ENCODE measurements at places on chromosomes 2 and 18.

DNA sequence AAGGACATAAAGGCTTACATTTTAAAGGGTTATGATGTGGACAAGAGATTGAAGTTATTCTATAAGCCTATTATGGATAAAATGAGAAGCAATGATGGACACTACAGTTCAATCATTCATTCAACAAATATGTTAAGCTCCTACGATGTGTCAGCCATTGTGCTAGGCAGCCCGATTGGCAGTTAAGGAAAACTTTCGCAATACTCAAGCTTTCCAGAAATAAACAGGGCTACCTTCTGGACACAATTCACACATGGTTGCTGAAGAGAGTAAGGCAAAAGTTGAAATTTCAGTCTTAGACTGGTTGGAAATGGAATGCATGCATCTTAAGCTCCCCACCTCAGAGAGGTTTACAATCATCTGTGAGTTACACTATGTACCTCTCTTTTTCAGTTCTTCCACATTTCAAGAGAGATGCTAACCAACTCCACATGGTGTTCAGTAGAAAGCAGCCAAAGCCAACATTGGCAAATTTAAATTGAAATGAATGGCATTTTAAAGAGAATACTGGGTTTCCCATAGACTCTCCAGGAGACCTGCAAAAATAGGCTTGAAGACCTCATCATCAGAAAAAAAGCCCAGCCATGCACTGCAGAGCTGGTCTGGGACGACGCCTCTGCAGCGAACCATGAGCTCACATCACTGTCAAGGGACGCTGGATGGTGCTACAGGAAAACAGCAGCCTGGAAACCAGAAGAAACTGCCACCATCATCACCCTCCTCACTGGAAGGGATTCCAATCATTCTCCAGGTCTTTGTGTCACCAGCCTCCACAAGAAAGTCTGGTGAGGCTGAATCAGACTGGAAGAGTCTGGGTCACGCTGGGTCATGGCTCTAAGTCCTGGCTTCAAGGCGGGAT, 276.3 kb downstream of the AFF3 start:
- DNase-seq, result no peak

DNA sequence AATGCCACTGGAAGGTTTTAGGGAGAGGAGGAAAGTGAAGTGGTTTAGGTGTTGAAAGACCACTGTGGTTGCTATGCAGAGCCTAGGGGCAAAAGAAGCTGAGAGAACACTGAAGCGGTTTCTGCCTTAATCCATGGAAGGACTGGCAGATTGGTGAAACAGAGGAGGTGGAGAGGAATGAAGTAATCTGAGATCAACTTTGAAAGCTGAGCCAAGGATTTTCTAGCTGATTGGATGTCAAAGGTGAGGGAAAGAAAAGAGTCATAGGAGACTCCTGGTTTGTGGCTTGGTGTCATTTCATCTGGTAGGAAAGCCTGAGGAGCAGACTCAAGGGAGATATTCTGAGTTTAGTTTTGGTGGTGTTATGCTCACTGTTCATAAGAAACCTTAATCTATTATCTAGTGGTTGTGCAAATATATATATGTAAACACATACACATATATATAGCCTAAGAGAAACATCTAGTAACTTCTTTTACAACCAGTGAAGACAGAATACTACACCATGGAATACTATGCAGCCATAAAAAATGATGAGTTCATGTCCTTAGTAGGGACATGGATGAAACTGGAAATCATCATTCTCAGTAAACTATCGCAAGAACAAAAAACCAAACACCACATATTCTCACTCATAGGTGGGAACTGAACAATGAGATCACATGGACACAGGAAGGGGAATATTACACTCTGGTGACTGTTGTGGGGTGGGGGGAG, 134.1 kb upstream of the CREB1 start:
- no peak for DNase-seq

GRCh38 chr2:85605406-85606115, 3.1 kb upstream of the TMEM150A start:
- no peak for DNase-seq

GRCh38 chr2:61604433-61604832, 66.3 kb upstream of the XPO1 start:
- DNase-seq, result no peak

DNA sequence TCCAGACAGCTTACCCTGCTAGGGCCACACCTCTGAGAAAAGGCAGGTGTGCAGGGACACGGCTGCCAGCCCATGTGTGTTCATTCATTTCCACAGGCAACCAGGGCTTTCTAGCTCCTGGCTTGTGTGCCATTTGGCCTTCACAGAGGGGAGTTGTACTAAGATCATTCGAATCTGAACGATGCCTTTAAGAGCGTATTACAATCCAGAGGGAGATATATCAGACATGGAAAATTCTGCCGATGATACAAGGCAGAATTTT, 64.2 kb upstream of the OTOF start:
- DNase-seq, result no peak

GRCh38 chr2:200862532-200863000, 1.9 kb downstream of the CLK1 start:
- DNase-seq, result no peak

GRCh38 chr2:53515435-53516332, 251.9 kb upstream of the CHAC2 start:
- no peak for DNase-seq

GRCh38 chr2:128416109-128416785, 97.6 kb upstream of the HS6ST1 start:
- DNase-seq, result no peak

DNA sequence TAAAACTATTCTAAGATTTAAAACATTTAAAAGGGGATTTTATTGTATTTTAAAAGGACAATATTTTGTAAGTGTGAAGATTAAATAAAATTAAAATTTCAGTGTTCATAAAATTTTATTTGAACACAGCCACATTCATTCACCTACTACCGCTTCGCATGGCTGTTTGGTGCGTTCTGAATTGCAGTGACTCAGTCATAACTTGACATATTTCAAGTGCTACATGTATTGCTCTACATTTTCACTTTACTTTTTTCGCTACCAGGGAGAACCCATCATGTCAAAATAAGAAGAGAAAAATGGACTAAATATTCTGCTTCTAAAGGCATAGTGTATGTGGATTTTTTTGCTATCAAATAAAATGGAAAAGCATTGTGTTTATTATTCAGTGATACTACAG, 8.7 kb downstream of the PTH2R start:
- DNase-seq, result no peak

- DNase-seq, result peak; percentile 27
These were observed 111.3 kb downstream of the ESCO1 start for GRCh38 chr18:21489119-21489750.

DNA sequence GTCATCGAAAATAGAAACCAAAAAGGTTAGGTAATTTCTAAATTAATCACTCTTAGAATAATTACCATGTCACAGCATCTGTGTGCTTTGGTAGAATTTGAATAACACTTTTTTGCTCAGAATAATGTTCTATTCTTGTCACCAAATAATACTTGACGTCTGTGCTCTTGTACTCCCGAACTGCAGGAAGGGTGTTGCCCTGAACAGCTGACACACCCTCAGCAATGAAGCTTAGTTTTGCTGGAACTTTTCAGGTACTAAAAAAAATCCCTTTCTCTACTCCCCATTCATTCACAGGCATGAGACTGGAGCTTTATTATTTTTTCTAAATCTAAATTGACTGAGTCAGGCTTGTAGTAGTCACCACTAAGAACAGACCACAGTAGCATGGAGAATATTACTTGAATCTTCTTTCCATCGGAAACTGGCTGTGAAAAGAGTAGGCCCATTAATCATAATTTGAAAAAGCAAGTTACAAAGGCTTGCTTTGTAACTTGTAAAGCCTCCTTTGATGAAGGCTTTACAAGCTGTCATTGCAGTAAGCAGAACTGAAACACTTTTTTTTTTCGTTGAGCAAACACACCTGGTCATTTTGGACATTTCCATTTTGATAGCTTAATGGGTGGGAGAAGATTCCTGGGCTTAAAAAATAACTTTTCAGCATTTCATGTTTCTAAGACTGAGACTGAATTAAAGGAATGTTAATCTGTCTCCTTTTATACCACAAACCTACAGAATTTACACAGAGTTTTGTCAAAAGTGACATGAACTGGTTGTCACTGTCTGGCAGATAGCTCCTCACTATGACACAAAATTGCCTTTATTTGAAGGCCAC, 70.3 kb upstream of the PELI1 start:
- peak; percentile 89 for DNase-seq

DNA sequence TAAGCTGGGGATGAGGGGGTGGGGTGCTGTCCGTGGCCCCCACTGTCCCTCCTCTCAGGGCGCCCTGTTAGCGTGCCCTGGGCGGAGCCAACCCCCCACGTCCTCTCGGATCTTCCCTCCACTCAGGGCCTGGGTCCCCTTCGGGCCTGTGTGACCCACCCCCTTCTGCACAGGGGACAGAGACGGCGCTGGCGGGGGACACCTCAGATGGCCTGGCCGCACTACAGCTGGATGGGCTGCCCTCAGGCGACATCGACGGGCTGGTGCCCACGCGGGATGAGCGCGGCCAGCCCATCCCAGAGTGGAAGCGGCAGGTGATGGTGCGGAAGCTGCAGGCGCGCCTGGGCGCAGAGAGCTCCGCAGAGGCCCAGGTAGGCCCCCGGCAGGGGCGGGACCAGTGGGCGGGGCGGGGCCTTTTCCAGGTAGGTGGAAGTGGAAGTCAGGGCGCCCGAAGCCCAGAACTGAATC, 9.9 kb upstream of the KLHL30 start:
- DNase-seq, result no peak

DNA sequence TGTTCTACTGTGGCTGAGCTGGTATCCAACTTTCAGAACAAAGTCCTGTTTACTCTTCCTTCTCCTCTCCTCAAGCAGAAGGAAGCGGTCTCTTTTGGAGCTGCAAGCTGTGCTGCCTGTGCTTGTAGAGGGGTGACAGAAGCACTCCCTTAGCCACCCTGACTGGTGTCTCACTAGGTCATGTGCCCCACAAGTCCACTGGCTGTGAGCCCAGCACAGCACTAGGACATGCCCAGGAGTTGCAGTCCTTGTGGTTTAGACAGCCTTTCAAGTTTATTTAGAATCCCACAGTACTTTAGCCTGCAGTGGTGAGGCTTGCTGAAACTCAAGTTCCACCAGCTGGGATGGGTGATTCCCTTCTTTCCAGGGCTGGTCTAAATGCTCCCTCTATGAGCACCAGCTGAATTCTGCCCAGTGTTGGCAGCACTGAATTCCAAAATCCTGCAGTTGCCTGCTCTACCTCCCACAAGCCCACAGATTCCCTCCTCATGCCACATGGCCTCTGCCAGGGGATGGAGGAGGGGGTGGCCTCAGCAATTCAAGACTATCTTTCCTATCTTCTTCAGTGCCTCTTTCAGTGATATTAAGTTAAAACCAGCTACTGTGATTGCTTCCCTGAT, 61.2 kb downstream of the CCDC85A start:
- no peak for DNase-seq

- DNase-seq, result no peak
These were observed 16.4 kb downstream of the KLF11 start for GRCh38 chr2:10059552-10060335.

DNA sequence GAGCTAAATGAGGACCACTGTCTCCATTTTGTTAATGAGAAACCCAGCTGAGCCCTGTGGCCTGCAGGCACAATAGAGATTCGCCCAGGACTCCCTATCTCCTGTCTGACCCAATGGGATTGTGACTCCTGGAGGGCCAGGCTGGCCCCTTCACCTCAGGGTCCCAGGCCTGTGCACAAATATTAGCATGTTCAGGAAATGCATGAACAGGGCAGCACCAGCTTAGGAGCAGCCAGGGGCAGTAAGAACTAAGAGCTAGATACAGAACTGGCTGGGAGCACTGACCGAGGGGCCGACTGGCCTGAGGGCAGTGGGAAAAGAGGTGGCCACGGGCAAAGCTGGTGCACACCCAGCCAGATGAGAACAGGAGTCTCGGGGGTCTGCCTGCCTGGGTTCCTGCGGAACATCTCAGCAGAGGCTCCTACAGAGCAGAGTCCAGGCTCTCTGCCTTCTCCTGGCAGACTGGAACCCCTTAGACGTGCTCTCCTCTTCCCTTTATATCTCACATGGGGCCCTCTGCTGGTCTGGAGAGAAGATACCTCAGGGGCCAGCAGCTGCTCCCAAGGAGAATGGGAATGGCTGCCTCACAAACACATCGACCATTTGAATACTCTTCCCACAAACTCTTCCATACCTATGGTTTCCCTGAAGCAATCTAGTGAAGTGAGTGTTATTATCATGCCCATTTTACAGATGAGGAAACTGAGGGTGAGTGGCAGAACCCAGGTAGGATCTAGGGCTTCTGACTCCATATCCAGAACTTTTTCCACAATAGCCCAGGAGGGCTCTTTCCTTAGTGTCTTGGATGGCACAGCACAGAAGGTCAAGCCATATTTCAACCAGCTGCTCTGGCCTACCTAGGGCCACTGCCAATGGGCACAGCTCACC, 77.6 kb upstream of the OTOF start:
- no peak for DNase-seq

GRCh38 chr2:16553226-16553625, 112.4 kb downstream of the CYRIA start:
- no peak for DNase-seq

GRCh38 chr2:196176142-196176738, 4.9 kb upstream of the STK17B start:
- no peak for DNase-seq

DNA sequence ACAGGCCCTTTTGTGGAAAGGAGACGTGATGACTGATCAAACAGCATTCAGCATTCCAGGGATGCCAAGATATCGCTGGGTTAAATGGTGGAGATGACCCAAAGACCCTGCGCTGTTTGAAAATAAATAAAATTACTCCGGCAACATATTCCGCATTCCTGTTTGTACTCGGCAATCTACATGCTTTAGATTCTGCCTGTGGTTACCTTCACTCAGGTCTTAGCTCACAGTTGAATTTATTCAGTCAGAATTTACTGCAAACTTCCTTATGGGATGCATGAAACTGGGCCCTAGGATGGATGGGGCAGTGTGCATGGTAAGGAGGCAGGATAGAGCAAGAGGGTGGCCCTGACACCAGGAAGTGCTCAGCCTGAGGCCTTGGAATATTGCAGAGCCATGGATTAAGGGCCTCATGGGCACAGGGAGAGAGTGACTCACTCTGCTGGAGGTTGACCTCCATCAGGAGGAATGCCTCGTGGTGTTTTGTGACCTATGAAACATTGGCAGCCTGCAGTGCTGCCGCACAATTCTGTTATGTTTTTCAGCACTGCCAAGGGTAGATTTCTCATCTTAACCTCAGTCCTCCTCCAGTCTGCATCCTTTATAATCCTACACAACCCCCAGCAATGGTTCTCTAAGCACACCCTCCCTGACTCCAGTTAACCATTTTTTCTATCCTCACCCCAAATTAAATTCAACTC, 321.4 kb downstream of the IRS1 start:
- DNase-seq, result no peak

DNA sequence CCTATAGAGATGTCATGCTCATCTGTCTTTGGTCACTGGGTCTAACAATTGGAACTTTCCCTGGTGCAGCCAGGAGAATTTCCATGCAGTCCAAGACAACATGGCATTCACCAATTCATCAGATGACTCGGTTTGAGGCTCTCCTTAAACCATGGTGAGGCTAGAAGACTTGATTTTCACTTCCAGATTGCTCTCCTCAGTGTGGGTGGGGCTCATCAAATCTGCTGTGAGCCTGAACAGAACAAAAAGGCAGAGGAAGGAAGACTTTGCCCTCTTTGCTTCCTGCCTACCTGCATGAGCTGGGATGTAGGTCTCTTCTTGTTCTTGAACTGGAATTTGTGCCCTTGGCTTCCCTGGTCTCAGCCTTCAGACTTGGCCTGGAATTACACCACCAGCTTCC, 203.4 kb upstream of the TRIB2 start:
- DNase-seq, result no peak

- no peak for DNase-seq
These were observed 8.6 kb downstream of the RBMS1 start for GRCh38 chr2:160484859-160485520.

Data from NCI-H1417 treated with DMSO at 0.1 percent for 48 hours (cell line).